Kidney epithelial cell (primary cell): ENCODE measurements at places on chromosomes 2 and 18.

DNA sequence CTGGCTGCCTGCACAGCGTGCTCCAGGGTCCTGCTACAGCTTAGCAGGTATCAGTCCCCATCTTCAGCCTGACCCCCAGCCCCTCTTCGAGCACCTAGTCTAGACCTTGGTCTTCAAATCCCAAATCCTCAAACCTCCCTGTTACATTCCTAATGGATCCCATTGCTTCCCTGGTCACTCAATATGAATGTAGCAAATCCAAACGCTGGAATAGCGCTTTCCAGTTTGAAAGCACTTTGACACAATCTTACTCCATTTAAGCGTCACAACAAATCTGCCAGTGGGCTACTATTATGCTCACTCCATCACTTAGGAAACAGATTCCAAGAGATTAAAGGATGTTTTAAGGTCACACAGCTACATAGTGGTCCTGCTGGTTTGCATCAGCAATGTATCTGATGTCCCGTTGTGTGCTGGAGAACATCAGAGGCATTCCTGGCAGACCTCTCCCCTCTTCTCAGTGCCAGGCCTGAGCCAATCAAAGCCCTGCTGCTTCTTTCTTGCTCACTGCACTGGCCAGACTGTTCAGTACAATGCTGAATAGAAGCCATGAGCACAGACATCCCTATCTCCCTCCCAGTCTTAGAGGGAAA lies 11.1 kb upstream of the INO80C start:
- DNase-seq: no peak

DNA sequence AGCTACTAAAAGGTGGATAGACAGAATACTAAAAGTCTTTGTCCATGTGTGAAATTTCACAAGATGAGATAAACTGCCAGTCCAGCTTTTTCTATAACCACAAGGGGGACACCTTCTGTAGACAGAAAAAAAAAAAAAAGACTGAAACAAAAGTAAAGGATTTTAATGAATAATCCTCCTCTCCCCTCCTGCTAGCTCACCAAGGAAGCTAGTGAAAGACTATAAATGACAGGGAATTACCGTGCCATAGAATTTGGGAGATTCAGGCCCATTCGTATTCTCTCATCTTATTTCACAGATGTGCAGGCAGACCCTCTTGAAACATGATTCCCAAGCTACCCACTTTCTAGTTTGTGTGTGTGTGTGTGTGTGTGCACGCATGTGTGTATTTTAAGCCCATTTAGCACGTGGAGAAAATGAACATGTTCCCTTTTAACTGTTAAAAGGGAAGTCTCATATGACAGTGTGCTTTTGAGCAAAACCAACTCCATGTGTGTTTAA lies 36.3 kb upstream of the SLC8A1 start:
- peak; percentile 35 for DNase-seq

DNA sequence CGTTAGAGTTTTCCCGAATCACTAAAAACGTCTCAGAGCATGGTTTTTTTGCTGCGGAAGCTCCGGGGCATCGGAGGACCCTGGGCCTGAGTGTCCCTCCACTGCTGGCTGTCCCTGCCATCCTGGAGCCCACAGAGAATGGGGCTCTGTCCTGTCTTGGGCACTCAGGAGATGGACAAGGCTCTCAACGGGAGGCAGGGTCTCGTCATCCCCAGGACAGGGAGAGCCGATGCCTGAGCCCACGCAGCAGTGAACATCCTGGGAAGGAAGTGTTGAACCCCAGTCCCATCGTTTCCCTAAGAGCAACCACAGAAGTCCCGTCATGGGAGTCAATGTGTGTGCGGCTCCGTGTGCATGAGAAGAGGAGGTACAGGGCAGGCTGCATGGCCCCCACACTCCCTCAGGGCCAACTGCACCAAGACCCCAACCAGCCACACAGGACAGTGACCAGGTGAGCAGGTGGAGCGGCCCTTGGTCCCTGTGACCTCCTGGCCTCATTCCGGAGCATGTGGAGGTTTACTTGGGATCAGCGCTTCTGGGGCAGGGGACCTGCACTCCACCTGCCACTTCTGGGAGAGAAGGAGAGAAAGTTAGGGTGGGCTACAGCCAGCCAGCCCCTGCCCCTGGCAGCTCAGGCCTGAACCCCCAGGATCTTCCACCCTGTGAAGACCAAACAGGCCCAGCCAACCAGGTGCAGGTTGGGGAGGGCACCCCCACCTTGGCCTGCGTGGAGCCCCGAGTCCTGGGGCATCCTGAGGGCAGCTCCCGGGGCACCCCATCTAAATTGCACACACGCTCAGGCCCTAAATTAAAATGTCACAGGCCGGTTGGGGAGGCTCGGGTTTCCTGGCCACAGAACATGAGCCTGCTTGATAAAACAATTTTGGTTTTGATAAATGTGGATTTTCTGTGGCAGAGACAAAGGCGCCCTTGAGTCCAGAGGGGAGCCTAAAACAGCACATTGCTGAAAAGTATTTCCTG lies 3.1 kb upstream of the SNED1 start:
- no peak for DNase-seq

DNA sequence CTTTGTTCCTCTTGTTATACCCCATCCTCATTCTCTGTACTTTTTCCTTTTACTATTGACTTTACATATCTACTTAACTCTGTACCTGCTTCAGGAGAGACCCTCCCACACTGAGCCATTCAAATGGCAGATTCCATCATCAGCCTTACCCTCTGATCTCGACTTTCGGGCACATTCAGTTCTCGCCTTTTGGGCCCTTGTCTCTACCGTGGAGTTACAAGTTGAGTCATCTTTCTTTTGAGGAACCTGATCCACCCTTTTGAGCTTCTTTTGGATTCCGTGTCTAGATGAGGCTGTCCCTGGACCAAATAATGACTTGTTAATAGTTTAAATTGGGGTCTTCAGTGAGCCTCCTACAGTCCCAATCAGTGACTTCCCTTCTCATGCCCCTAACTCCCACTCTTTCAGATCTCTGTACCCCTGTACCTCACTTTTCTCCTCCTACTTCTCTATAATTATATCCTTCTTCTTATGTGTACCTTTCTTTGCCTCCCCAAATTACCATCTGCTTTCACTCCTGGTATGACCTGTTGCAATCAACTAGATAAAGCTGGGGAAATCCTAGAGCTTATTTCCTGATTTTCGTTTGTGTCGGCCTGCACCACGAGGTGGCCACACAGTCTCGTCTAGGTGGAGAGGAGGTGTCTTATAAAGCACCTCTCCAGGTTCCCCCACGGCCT lies 17.2 kb downstream of the SP110 start:
- DNase-seq: no peak

DNA sequence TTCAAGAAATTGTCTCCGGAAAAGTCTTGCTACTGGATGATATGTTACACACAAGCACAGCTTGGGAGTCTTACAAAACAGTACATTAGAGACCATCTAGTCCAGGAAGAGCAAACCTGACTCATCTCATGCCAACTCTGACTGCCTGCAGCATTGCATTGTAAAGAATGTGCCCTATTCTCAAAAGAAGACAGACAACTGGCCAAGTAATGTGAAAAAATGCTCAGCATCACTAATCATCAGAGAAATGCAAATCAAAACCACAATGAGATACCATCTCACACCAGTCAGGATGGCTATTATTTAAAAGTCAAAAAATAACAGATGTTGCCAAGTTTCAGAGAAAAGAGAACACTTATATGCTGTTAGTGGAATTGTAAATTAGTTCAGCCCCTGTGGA lies 42.7 kb upstream of the GORASP2 start:
- peak; percentile 65 for DNase-seq

DNA sequence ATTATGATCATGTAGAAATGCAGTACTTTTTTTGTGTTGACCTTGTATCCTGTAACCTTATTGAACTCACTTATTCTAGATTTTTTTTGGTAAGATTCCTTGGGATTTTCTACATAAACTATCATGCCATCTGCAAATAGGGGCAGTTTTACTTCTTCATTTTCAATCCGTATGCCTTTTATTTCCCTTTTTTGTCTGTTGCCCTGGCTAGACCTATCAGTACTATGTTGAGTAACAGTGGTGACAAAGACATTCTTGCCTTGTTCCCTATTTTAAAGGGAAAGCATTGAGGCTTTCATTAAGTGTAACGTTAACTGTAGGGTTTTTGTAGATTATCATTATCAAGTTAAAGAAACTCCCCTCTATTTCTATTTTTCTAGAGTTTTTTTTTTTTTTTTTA lies 92.3 kb downstream of the LYPD1 start:
- DNase-seq: no peak

DNA sequence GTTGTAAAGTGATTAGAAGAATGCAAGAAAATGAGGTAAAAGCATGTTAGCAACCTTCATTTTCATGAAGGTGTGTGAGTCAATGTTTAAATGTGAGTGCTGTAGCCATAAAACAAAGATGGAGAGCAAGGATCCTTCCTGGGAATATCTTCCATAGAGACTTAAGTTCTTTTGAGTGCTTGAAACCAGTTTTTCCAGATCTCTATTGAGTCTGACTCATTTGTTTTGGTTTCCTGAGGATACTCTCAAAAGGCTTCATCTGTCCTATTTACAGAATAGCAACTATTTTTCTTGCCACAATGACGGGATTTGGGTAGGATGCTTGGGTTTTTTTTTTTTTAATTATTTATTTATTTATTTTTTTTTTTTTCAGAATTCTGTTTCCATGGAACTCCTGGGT lies 45.9 kb upstream of the ASB1 start:
- DNase-seq: no peak

DNA sequence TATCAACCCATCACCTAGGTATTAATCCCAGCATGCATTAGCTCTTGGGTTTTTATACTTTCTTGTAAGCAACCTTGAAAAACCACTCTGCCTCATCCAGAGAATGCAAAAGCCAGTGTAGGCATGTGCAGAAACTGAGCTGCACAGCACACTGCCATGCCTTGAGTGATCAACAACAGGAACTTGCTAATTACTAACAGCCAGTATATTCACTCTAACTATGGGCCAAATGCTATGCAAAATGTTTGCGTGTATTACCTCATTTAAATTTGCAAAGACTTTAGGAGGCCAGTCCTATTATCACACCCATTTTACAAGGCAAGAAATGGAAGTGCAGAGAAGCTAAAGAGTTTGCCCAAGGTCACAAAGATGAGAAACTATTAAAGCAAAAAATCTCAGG lies 169.8 kb downstream of the PID1 start:
- no peak for DNase-seq

- DNase-seq: no peak
Observed at GRCh38 chr2:72914206-72914559, 3.1 kb upstream of the EMX1 start.

- DNase-seq: no peak
Observed at GRCh38 chr18:48868468-48869466, 82.0 kb downstream of the SMAD7 start.

DNA sequence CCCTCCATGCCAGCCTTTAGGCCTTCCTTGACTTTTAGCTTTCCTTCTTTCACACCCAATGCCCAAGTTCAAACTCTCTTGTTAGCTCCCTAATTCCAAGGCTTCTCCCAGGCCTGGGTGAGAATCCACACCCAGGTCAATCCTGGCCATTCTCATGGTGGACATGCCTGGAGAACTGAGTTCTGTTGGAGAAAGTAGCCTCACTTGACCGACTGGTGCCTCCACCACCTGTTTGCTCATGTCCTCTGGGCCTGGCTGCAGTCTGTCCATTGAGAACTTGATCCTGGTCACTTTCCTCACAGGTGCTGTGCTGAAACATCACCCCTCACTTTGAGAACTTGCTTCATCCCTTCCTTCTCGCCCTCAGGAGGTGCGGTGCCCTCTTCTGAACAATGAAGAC lies 189.1 kb upstream of the TWIST2 start:
- no peak for DNase-seq

DNA sequence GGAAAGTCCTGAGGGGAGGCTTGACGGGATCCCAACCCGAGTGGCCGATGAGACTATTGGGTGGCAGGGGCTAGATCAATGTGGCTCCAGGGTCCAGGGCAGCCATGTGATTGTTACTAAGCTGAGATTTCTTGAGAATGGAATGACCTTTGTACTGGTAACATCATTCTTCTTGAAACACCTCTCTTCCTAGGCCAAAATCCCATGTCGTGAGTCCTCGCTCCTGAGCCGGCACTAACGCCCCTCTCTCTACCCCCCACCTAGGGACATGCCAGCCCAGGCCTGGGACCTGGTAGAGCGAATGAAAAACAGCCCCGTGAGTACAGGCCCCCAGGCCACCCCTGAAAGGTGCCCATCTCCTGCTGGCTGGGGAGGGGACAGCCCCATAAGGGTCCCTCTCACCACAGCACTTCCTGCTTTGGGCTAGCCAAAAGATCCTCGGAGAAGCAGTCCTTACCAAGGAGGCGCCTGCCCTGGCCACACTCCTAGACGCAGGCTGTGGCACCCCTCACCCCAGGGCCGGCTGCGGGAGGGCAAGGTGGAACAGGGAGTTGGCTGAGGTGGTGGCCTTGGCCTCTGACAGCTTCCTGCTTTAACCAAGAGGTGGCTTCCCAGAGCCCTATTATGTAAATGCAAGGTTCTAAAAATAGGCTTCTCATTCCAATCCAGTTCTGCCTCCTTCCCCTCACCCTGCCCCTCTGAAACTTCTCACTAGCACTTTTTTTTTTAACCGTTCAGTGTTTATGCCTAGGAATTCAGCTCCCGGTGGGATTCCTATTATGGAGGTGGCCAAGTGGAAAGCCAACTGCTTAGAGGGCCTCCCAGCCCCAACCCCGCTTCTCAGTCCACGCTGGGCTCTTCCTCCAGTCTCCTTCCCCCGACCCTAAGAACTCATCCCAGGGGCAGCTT lies 126.6 kb upstream of the PPP1CB start:
- DNase-seq: no peak

DNA sequence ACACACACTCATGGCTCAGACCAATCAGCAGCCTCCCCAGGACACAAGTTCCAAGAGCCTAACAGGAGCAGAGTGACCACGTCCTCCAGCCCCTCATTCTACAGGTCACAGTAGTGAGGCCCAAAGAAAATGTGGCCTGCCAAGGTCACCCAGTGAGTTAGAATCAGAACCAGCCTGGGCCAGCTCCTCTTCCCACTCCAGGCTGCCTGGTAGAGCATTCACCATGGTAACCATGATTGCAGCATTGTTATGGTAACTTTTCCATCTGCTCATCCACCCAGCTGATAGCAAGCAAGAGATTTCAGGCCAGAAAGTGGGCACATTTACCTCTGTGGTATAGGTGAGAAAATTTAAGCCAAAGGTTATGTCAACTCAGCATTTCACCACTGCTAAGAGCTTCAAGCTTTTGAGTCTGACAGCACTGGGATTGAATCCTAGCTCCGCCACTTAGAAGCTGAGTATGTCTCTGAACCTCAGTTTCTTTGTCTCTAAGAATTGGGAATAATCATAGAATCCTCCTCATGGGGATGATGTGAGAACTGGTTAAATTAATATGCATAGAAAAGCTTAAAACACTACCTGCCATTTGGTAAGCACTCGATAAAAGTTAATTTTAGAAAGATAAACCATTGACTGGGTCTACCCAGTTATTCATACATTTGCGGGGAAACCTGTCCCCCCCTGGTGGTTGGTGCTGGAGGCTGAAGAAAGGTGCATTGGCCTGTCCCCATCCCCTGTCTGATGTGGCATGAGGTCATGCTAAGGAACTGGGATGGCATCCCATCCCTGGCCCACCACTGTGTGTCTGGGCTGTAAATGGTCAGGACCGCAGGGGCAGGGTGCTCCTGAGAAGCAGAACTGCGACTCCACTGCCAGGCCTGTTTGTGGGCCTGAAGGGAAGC lies 181.5 kb downstream of the KLHL29 start:
- DNase-seq: no peak
